ENCODE measurements at places on chromosomes 11 and 22.

DNA sequence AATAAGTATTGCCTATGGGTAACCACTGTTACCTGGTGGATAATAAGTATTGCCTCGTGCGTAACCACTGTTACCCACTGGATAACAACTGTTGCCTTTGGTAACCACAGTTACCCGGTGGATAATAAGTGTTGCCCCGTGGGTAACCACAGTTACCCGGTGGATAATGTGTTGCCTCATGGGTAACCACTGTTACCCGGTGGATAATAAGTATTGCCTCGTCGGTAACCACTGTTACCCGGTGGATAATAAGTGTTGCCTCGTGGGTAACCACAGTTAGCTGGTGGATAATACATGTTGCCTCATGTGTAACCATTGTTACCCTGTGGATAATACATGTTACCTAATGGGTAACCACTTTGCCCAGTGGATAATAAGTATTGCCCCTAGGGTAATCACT, 9.8 kb upstream of the NXPE4 start:
- DNase-seq, result no peak

- no peak for DNase-seq
These were observed 80.5 kb upstream of the GNAZ start for GRCh38 chr22:22989856-22990255.

DNA sequence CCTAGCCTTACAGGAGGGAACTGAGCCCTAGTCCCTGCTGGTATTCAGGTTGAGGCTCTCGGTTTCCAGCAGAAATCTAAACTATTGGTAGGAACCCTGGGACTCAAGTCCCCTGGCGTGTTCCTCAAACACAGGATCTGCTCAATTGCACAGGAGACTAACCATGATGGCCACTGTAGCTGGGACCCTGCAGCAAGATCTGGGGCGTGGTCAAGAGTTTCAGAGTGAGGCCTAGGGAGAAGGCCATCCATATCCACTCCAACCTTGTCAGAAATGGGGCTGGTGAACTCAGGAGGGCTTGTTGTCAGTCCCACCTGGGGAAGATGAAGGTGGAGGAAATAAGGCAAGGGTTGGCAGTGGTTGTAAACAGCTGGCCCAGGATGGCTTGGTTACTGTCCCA, 49.9 kb upstream of the PAX6 start:
- DNase-seq, result no peak

GRCh38 chr22:25824828-25825423, 82.9 kb downstream of the MYO18B start:
- DNase-seq, result no peak

- no peak for DNase-seq
These were observed 45.4 kb upstream of the AMOTL1 start for GRCh38 chr11:94722735-94723134.

DNA sequence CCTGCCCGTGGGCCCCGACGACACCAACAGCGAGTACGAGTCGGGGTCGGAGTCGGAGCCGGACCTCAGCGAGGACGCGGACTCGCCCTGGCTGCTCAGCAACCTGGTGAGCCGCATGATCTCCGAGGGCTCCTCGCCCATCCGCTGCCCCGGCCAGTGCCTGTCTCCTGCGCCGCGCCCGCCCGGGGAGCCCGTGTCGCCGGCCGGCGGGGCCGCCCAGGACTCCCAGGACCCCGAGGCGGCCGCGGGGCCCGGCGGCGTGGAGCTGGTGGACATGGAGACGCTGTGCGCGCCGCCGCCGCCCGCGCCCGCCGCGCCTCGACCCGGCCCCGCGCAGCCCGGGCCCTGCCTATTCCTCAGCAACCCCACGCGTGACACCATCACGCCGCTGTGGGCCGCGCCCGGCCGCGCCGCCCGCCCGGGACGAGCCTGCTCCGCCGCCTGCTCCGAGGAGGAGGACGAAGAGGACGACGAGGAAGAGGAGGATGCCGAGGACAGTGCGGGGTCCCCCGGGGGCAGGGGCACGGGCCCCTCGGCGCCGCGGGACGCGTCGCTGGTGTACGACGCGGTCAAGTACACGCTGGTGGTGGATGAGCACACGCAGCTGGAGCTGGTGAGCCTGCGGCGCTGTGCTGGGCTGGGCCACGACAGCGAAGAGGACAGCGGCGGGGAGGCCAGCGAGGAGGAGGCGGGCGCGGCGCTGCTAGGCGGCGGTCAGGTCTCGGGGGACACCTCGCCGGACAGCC, 3.8 kb downstream of the MAPK8IP2 start:
- DNase-seq, result no peak

DNA sequence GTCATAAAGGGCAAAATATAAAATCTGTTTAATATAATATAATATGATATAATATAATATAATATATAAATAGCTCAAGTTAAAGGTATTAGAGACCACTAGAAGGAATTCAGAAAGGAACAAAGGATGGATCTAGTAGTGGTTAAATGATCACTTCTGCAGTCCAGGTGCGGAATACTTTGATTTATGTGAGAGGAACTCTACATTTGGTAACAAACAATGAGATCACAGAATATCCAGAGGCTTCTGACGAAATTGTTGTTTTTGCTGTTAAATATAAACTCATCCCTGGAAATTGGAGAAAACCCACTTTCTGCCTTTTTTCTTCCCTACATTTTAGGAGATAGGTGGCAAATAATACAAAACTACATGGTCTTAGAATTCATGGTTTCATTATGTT, 36.0 kb downstream of the ATXN10 start:
- DNase-seq, result no peak

DNA sequence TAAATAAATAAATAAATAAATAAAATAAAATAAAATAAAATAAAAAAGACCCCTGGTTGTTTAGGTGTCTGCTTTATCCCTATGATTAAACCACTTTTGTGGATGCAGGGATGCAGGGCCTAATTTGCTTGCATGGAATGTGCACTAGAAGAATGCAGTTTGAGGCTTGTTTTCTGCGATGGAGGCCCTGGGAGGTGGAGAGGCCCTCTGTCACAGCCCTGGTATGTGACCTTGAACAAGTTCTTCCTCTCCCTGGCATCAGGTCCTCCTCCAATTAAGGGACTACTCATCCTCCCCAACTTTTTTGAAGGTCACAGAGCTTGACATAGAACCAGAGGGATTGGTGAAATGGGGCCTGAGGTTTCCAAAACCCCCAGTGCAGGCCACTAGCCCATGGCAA, 22.7 kb downstream of the KCNJ4 start:
- DNase-seq, result no peak

DNA sequence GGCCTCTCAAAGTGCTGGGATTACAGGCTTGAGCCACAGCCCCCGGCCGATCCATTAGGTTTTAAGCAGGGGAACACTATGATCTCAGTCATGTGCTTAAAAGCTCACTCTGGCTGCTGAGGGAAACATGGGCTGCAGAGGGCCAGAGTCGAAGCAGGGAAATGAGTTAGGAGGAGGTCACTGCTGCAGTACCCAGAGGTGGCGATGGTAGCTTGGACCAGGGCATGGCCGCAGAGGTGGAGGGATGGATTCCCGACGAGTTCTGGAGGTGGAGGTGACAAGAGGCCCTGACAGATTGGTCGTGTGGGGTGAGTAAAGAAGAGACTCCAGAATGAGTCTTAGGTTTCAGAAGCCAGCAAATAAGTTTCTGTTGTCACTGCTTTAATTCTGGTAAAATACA, 54.4 kb upstream of the INCENP start:
- no peak for DNase-seq

DNA sequence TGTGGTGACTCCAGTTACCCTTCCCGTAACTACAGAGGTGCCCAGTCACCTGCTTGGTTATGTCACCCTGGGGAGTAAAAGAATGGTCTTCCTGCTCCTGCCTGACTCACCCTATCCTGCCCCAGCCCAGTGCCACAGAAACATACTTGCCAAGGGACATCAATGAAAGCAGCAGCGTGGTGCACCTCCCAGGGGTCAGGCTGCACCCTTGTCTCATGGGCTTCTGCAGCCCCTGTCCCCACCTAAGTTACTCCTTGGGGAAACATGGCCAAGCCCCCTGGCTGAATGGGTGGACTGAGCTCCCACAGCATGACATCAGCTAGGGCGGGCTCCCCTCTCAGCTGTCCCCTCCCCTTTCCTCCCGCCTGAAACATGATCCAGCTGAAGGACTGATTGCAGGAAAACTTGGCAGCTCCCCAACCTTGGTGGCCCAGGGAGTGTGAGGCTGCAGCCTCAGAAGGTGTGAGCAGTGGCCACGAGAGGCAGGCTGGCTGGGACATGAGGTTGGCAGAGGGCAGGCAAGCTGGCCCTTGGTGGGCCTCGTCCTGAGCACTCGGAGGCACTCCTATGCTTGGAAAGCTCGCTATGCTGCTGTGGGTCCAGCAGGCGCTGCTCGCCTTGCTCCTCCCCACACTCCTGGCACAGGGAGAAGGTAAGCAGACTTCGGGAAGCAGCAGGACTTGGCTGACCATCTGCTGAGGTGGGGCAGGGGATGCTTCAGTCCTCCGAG, at the start of gene HTR3A:
HTR3A (plus strand) TSS at position 368 of the 730 bp plus-strand sequence; CDS start at position 586, 218 bp downstream.
- DNase-seq, result no peak

DNA sequence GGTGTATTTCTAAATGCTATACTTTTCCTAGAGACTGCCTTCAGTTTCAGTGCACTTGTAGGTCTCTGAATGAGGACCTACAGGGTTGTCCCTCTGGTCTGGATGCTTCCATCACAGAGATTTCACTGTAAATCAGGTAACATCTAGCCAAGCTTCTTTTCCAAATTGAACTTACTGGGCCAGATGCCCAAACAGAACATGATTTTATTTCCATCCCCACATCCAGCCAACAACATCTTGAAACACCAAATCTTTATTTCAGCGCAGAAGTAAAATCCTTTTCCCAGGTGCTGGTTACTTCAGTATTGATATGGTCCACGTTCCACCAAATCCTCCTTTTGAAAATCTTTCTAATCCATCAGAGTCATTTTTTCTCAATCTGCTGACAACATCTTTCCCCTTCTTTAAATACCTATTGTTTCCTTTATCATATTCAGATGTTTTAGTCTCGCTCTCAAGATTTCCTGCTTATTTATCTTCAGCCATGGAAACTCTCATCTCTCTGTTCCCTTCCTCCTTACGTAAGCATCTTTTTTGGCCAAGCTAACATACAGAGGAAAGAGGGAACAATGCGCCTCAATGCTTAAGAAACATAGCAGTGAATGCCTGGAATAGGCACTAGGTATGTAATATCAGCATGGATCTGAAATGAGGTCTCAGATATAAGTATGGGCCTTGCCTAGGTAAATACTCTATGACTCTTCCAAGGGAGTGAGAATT, 201.2 kb upstream of the MTNR1B start:
- no peak for DNase-seq

GRCh38 chr11:134646561-134646960, 234.5 kb upstream of the B3GAT1 start:
- DNase-seq, result no peak

GRCh38 chr11:76801225-76801624, 18.1 kb downstream of the TSKU start:
- no peak for DNase-seq

- DNase-seq, result no peak
These were observed 7.7 kb downstream of the CCS start for GRCh38 chr11:66600631-66601233.

GRCh38 chr22:25997886-25998775, 171.1 kb upstream of the SEZ6L start:
- DNase-seq, result no peak

- no peak for DNase-seq
These were observed 15.9 kb downstream of the RTN4RL2 start for GRCh38 chr11:57476047-57476756.

Measured in HAP-1 (cell line).